NCI-H2081 treated with DMSO at 0.1 percent for 48 hours (cell line): ENCODE measurements at places on chromosomes 11 and 22.
A peak's percentile ranks its signal among the peaks of the same experiment; 100 is the strongest.

- DNase-seq, result no peak
These were observed 539 bp downstream of the USH1C start for GRCh38 chr11:17543574-17544180.

DNA sequence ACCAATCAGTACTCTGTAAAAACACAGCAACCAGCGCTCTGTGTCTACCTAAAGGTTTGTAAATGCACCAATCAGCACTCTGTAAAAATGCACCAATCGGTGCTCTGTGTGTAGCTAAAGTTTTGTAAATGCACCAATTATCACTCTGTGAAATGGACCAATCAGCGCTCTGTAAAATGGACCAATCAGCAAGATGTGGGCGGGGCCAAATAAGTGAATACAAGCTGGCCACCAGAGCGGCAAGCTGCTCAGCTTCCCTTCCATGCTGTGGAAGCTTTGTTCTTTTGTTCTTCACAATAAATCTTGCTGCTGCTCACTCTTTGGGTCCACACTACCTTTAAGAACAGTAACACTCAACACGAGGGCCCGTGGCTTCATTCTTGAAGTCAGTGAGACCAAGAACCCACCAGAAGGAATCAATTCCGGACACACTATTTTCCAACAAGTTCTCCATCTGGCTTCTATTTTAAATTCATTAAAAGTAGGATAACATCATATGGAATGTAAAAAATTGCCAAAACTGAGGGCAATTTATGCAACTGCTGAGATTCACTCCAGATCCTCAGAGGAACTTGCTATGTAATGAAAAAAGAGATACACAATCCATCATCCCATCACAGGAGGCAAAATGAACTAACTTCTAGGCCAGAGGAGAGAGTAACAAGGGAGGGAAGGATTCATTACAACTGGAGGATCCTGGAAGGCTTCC is 3.1 kb upstream of the PANX1 start:
- DNase-seq, result no peak

DNA sequence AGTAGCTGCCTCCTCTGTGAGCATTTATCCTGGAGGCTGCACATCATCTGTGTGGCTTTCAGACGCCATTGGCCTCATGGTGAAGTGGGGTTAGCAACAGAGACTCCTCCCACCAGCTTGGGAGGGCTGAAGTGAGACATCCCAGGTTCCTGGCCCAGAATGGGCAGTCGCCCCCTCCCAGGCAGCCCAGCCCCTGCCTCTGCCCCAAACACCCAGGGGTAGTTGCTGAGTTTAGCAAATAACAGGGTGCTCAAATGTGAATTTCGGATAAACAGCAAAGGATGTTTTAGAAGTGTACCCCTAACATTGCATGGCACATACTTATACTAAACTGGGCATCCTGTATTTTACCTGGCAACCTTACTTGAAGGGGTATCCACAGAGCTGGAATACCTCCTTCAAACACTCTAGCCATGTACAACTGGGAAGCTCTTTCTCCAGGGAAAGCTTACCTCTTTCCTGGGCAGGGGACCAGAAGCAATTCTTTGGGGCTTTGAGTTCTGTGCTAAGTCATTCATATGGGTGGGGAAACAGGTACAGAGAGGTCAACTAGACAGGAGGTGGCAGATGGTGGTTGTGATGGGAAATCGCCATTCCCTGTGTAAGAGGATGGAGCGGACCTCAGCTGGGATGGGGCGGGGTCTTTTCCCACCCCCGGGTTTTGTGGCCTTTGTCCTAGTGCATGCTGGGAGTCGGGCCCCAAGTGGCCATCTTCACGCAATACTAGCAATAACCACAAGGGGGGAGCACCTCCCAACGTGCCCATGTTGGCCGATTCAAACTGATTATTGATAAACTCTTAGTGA is 19.3 kb downstream of the MTFP1 start:
- DNase-seq, result no peak

DNA sequence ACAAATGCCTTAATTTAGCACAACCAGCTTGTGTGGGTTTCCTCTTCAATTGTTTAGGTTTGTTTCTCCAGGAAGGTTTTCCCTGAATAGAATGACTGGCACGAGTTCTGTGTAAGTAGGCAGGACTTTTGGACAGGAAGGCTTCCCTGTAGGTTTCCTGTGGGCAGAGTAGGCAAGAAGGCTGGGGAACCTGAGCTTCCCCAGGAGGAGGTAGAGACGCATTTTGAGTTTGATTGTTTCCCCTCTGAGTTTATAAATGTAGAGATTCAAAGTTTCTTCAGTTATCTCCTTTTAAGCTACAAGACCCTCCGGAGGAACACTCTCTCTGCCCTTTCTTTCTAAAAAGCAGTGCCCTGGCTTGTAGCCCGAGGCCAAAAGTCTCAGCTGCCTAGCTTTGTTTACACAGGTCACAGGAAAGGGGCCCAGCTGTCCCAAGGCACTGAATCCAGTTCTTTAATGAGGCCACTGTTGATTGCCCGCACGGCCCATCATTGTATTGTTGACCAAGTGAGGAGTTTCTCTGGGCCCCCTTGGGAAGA is 66.6 kb upstream of the RDX start:
- peak; percentile 56 for DNase-seq

DNA sequence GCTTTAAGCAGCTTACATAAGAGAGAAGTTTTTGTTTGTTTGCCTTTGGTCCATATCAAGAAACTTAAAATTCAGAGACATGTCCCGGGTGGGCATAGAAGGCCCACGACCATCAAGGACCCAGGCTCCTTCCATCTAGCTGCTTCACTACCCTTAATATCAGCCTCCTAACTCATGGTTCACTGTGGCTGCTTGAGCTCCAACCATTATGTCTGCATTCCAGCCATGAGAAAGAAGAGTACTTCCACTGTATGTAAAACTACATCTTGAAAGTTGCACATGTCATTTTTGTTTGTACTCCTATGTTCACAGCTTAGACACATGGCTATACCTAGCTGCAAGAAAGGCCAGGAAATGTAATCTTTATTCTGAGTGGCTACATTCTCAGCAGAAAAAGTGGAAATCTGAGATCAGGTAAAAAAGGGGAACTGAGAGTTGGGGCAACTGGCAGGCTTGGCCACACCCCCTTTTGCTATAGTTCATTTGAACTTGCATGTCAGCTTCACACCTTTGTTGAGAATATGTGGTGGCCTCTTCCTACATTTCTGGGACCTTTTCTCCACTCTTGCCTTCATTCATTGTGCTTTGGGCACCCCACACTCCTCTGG is 81.3 kb upstream of the TP53I11 start:
- no peak for DNase-seq

- no peak for DNase-seq
These were observed 42.5 kb downstream of the ABCC8 start for GRCh38 chr11:17434108-17434507.
